Neural crest cell (in vitro differentiated cells): ENCODE measurements at places on chromosomes 16 and 17. TPM values are rescaled to one million over a fixed set of nuclear protein-coding genes. Genes with fewer than 3 reads are reported as not detected.

- DNase-seq = no peak
Measured at GRCh38 chr17:11023639-11024479, 186.0 kb upstream of the PIRT start.

The SEC14L5 gene
- 0.68 and 0.98 TPM in 2 replicates for total RNA-seq

DNA sequence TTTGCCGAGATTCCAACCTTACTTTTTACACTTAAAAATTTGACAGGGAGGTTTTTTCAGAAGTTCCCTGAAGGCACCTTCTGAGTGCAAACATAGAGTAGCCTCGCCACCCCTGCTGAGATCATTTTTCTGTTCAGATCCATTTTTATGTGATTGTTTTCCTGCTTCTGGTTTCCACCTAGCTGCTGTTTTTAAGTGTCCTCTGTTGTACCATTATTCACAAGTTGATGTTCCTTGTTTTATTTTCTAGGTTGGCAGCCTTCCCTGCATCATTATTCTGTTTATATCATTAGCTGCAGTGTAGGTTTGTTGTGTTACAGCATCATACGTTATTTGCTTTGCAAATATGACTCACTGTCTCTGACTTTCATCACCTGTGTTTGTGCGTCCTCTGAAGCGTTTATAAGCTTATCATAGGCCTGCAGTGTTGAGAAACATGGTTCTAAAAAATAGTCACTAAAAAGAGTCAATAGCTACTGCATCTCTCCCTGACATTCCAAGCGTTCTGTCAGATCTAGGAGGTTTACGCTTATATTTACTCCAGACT, 116.9 kb upstream of the CLEC3A start:
- DNase-seq = no peak

DNA sequence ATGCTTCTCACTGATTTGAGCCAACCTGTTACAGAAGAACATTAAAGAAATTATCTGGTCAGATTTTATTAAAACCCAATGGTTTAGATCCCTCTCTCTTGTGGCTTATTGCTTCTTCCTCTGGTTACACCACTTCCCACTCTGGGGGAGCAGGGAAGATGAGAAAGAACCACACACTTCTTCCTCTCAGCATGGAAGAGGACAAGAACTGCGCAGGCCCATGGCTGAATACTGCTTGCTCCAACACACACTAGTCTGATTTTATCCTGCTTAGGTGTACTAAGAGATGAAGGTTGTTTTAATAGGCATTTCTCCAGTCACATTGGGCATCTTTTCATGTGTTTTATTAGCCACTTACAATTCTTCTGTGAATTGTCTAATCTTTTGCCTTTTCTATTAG, 27.6 kb downstream of the MAP3K3 start:
- DNase-seq = no peak

DNA sequence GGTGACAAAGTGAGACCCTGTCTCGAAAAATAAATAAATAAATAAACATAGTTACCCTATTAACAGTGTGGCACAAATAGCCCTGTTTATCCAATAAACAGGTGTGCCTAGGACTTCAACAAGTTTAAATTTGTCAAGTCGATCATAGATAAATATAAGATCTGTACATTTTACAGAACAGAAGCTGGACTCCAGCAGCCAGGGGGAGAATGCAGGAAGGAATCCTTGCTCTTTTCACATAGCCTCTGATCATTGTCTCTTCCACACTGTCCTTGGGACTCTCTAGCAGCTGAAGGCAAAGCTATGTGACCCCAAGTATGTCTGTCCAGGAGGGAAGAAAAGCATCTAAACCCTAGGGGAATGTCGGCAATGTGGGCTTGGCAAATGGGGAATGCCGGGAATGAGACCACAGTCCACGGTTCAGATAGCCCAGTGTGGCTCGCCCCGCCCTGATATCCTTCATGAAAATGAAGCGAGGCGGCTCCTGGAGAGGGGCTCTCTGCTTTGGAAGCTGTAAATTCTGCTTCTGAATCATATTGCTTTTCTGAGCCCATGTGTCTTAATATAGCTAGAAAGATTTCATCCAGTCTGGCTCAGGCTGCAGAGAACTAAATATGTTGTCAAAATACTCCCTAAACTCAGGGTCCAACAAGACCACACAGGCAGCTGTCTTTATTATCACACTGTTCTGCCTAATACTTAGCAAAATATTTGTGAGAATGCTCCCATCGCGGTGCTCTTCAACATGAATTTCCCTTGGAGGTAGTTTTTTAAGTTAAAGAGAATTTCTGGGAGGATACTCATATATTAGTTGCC, 24.9 kb upstream of the GRB2 start:
- no peak for DNase-seq

DNA sequence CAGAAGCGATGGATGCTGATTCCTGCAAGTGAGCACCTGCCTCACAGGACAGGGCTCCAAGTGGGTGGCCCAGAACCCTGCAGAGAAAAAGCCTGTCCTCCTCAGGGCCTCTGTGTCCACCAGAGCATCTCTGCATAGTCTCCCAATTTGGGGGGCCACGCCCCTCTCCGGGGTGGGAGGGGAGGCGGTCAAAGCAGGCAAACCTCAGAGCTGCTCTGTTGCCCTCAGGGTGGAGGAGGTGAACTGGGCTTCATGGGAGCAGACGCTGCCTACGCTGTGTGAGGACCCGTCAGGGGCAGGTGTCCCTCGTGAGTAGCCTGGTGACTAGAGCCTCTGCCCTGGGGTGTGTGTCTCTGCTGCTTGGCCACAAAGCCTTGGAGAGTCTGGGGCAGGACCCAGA, 19.3 kb downstream of the TRPV2 start:
- DNase-seq = no peak

DNA sequence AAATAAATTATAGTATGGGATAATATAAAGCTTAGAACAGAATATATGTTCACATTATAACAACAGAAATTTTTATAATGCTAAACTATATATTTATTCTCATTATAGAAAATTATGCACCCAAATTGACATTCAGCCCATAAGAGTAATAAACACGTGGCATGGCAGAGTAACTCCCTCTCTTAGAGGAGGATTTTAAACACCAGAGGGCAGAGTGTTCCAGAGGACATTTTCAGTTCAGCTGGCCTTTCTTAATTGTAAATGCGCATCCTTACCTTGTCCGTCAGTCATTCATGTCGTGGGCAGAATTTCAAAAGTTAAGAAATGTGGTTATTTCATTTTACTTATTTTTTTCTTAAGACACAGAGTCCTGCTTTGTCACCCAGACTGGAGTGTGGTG, 147.1 kb downstream of the TANC2 start:
- DNase-seq = no peak

DNA sequence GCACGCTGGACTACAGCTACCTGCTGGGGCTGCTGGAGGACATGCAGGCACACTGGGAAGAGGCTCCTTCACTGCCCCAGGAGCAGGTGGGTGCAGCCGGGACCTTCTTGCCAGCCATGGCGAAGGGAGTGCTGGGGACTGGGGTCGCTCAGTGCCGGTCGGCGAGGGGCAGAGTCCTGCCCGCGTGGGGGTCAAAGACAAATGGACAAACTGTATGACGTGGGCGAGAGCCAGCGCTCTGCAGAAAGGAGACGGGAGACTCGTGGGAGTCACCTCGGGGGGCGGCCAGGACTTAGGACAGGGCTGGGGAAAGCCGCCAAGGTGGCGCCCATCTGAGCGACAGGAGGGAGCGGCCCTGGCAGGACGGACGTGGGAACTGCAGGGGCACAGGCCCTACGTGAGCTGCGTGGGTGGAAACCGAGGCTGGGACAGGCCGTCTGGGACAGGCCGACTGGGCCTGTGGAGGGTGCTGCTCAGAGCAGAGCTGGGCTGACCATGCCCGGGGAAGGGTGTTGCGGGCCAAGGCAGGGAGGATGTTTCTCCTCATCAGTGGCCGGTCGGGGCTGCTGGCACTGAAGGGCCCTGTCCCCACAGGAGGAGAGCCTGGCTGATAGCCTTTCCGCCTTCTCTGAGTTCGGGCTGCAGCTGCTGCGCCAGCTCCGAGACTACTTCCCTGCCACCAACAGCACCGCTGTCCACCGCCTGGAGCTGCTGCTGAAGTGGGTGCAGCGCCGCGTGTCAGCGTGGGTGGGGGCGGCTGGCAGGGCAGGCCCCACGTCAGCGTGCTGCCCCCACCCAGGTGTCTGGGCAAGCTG, 8.0 kb downstream of the TSR3 start:
- DNase-seq = no peak

- no peak for DNase-seq
Measured at GRCh38 chr17:57663326-57664070, 81.6 kb downstream of the CCDC182 start.

DNA sequence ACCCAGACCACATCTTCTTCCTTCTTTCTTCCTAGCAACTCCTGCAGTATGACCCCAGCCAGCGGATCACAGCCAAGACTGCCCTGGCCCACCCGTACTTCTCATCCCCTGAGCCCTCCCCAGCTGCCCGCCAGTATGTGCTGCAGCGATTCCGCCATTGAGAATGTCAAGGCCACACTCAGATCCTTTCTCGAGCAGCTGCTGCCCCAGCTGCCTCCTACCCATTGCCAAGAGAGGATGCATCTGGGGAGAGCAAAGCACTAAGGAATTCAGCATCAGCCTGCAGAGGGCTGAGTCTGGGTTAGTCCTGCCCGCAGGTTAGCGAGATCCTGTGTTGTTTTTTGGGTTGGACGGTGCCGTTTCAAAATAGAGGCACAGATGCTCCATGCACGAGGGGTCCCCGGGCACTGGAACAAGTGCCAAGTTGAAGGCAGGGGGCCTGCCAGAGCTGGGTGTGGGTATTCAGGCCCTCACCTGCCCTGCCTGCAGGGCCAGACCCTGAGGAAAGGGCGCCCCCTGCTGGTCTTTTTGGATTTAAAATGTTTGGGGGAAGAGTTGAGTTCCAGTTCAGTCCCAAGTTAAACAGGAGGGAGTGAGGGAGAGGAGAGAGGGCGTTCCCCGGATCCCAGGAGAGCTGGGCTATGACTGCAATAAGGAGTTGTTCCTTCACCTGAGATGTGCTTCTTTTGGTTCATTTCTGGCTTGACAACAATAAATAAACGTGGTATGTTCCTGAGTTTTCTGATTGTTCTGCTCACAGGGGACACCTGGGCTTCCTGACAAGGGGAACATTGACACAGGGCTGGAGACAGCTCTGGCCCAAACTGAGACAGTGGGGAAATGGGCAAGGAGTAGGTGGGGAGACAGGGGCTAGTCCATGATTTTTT, 4.9 kb downstream of the CDK3 start:
- peak; percentile 84 for DNase-seq

DNA sequence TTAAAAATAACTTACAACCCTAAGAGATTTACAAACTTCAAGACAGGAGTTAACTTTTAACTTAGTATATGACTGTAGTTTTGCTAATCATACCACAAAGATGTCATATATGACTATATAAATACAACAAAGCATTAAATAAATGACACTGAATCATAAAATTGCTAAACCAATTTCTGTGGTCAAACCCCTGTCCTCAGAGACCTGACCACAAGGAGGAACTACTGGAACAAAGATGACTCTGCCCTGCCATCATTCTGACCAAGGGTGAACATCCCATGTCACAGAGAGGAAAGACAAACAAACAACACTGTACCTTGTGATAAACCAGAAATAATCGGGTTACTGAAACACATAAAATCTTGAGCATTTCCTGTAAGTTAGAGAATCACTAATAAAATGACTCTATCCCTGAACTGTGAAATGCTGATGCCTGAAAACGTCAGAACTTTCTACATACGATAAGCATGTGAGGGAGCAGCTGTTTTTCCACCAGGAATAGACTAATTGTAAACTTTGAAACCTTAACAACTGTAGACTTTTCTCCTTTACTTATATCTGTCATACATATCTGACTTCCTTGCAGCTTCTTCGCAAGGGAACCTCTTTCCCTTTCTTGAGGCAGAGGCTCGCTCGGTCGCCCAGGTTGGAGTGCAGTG, 47.9 kb downstream of the WDR59 start:
- no peak for DNase-seq

The ZG16 gene
- total RNA-seq = not detected in 2 replicates

DNA sequence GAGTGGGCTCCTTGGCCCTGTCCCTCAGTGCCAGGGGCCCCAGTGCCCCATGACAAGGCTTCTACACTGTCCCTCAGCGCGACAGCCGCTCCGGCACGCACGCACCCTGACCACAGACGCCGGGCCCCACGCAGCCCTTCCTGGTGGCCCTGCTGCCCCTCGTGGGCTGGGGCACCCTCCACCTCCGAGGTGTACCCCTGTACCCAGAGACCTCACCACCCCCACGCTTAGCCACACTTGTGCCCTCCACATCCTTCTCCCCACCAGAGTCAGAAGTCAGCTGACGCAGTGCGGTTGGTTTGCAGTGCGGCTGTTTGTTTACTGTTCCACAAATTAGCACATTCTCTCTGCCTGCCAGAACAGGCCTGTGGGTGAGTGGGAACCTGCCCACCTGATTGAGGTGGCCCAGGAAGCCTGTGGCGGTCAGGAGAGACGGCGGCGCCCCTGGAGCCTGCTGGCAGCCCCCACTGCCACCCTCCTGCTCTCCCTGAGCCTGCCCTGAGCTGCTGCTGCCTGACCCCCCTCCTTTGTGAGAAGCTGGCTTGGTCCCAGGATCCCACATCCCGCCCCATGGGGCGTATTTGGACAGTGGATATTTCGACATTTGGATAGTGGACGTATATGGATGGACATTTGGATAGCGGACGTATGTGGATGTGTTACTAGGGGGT, 38.0 kb upstream of the CDH15 start:
- no peak for DNase-seq

DNA sequence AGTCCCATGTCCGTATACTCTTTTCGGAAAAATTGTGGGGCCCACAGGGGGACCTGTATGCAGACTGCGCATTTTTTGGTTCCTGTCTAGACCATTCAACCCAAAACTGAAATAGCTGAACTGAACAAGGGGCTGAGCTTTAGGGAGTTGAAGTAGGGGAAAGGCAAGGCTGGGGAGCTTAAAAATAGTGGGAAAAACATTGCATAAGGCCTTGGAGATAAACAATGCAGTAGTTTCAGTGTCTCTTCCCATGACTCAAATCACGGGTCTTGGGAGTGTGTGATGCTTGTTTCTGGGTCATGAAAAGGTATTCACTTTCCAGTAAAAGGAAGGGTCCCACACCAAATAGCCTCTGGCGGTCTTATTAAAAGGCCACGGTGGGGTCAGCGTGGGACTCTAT, 402.8 kb upstream of the SALL1 start:
- no peak for DNase-seq

The KRTAP4-7 gene
- total RNA-seq = not detected in 2 replicates

The ZFHX3 gene
- 40.1 and 46.0 TPM in 2 replicates for total RNA-seq

DNA sequence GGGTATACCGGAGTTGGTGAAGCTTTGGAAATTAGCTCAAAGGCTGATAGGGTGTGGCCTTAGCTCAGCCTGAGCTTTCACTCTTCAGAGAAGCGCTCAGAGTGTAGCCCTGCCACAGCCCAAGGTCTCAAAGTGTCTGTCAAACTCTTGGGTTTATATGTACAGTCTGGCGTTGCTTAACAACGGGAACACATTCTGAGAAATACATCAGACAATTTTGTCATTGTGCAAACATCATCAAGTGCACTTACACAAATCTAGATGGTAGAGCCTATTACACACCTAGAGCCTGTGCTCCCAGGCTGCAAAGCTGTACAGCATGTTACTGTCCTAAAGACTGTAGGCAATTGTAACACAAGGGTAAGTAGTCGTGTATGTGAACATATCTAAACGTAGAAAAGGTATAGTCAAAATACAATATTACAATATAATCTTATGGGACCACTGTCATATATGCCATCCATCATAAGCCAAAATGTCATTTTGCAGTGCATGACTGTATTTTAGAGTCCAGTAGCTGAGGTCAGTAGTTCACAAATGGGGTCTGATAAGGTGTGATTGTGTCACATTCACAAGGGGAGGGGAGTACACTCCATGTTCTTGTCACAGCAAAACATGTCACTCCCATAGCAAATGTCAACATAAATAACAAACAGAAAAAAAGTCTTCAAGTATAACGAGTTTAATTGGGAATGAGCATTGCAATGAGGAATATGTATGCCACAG, 20.6 kb downstream of the CHAD start:
- DNase-seq = no peak
